NCI-H748 treated with DMSO at 0.1 percent for 48 hours (cell line): ENCODE measurements at places on chromosomes 11 and 22.

DNA sequence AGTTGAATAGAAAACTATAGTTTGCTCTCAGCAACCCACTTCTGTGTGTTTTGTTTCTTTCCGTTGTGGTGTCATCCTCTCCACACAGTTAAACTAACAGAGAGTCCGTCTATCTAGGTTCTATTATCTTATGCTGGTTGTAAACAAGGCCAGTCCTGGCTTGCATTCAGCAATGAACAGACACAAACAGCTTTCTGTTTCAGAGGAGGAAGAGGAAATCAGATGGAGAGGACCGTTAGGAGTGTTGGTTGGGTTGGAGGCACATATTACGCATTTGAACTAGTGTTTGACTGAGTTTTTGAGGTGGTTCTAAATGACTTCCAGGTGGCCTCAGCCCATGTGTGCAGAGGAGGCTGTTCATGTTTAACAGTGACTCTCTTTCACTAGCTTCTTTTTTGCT, 129.5 kb upstream of the SORL1-AS1 start:
- no peak for DNase-seq

DNA sequence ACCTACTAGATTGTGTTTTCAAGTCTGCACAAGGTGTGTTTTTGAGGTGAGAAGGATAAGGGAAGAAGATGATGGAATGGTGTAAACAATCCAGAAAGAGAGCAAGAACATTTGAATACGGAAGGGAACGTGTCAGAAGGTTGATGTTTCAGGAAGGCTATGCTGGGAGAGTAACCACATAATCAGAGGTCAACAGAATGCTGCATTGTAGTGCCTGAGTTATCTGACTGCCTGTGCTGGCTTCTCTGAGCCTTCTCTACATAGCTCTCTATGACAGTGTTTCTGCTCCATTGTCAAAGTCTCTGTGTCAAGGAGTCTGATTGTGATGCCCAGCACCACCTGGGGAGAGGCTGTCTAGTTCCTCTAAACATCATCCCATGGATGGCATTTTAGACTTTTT, 74.1 kb downstream of the CYB5R2 start:
- no peak for DNase-seq

GRCh38 chr22:36470994-36471331, 10.5 kb downstream of the TXN2 start:
- no peak for DNase-seq

GRCh38 chr11:94201004-94201465, 72.4 kb downstream of the PANX1 start:
- DNase-seq, result no peak

GRCh38 chr11:75476739-75477613, 44.0 kb upstream of the KLHL35 start:
- no peak for DNase-seq

GRCh38 chr22:44422746-44423380, 75.2 kb downstream of the RTL6 start:
- DNase-seq, result no peak

GRCh38 chr22:45069925-45070324, 60.1 kb upstream of the PHF21B start:
- no peak for DNase-seq

DNA sequence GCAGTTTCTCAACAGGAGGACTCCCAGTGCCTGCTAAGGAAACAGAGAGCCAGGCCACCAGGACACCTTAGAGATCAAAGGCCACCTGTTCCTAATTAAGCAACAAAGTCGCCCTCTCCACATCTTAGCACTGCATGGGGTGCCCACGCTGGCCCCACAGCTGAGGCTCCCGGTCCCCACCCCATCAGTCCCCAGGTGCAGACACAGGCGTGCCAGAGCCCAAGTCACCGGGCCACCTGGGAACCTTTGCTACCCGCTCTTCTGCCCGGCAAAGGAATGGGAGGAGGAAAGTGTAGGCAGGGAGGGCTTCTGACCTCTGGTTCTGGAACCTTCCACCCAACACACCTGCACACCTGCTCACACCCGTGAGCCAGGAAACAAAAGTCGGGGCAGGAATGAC, 85.5 kb upstream of the PRR5 start:
- DNase-seq, result no peak

DNA sequence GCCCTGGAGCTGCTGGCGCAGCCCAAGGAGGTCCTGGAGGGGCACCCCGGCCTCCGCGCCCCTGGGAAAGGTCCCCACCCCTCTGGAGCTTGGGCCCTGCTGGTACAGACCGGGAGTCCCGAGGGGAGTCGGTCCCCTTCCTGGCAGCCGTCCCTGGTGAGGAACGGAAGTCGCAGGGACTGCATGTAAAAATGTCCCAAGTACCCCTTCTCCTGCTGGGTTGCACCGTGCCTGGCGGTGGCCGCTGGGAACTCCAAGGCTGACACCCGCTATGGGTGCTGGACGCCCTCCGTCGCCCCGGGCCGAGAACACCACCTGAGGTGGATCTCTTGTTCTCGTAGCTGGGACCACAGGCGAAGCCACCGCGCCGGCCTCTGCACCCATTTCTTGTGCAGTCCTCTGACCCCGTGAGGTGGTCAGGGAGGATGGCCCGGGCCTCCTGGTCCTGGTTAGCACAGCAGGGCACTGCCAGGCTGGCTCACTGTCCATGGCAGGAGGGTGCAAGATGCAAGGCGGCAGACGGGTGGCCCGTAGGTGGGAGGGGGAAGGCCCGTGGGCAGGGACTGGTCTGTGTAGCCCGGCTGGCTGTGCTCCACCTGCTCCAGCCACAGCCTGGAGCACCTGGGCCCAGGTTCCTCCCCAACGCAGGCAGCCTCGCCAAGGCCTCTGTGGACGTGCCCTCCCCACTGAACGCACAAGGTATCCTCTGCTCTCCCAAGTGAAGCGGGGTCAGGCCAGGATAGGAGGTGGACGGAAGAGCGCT, 165.2 kb downstream of the IGLL1 start:
- DNase-seq, result no peak

DNA sequence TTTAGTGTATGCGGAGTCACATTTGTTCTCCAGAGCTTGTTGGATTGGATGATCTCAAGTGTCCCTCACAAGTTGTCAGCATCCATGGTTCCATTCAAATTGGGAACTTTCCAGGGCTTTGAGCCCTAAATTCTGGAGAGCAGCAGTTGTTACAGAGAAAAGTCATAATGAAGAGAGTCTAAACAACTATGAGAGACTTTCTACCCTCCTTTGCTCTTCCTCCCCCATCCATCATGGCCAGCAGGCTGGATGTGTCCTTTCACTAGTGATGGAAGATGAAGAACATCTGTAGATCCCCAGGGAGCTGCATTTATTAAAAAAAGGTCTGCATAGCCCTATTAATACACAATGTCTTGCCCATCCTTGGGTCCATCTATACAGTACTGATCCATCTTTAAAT, 129.6 kb upstream of the TIMP3 start:
- no peak for DNase-seq

GRCh38 chr11:36095716-36096115, 151.9 kb downstream of the LDLRAD3 start:
- no peak for DNase-seq

DNA sequence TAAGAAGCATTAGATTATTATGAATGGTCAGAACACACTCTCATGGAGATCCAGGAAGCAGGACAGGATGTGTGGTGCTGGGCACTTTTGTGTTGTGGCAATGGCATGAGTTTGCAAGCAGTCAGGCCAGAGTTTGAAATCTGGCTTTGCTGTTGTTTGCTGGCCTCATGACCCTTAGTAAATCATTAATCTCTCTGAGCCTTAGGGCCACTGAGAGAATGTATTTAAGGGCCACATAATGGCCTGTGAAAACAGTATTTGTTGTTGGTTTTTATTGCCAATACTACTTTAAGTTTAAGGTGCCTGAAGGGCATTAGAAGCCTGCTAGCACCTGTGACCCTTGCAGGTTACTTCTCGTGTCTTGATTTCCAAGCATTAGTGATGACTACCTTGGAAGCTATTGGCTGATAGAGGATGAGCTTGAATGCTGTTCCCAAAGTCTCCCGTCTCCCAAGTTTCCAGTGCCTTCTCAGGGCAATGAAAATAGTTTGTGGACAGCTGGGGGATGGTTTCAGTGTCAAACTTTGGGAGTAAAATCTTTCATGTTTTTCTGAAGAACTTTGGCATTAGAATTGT, 24.6 kb downstream of the STIM1 start:
- no peak for DNase-seq

DNA sequence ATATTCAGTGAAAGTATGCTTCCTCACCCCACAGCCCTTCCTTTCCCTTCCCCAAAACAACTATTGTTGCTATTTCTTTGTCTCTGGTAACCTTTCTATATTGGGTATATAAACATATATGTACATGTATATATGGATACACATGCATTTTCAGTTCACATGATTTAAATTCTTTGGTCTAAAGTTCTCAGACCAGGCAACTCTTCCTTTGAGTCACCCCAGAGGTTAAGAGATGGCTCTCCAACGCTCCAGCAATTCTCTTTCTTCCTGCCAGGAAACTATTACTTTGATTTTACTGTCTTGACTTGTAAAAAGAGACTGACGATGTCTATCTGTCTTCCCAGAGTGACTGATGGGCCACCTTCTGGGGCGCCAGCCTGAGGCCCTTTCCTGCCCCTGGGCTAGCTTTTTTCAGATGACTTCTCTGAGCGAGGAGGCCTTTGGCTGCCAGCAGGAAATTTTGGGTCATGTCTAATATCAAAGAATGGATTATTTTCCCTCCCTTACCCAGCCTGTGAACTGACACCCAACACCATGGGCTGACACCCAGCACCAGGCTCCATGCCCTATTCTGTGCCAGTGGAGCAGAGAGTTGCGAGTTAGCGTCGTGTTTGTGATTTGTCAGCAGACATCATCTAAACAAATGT, 14.4 kb upstream of the ST3GAL4 start:
- DNase-seq, result no peak

DNA sequence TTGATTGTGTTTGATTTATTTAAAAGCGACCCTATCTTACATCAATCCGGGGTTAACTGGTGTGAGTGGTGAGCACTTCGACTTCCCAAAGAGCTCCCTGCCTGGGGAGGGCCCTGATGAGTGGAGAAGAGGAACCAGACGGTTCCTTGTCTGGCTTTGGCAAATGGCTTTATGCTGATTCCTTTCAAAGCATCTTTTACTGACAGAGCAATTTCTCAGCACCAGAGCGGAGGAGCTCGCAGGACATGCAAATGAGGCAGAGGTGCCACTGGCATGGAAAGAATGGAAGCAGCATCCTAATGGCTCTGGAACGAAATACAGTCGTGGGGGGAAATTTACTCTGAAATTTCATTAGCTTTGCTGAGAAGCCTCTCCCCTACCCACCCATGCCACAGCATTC, 410.9 kb upstream of the B3GAT1 start:
- DNase-seq, result no peak

GRCh38 chr11:123338997-123339752, 90.9 kb upstream of the GRAMD1B start:
- no peak for DNase-seq

GRCh38 chr11:6556139-6556949, 47.1 kb downstream of the RRP8 start:
- no peak for DNase-seq

- no peak for DNase-seq
These were observed 61.8 kb downstream of the FBLN1 start for GRCh38 chr22:45564349-45565030.

GRCh38 chr11:35311331-35311730, 108.0 kb downstream of the SLC1A2 start:
- DNase-seq, result no peak

DNA sequence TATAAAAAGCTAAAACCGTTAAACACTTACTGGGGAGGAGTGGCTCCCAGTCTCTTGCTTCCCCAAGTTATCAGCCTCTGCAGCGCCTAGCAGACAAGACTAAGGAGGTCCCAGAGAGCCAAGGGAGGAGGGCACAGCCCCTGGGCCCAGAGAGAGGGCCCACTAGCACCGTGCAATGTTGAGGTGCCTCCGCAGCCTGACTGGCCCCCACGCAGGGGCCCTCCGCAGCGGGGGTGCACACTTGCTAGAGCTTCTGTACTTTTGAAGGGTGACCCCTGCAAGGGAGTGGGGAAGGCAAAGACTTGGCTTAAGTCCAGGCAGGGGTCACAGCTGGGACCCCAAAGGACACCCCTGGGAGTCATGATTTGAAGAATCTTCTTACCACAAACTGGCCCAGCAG, 98.0 kb downstream of the ADAMTS15 start:
- DNase-seq, result no peak

GRCh38 chr11:99376463-99376862, 355.7 kb downstream of the CNTN5 start:
- DNase-seq, result no peak

DNA sequence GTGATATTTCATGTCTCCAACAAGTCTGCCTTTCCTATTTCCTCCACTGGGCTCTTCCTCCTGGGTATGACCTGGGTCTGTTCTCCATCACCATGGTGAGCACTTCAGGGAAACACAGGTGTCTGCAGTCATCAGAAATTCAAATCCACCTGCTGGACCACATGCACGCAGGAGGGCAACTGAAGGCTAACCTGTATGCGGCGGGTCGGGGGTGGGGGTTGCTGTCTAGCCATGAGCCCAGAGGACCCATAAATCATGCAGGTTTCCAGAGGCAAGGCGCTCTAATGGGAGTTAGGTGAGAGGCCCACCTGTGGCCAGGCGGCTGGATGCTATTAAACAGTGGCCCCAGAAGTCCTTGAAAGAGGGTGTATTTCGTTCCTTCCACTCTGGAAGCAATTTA, 11.1 kb upstream of the PAMR1 start:
- DNase-seq, result no peak

- DNase-seq, result peak; percentile 70
These were observed 29.1 kb upstream of the BIRC3 start for GRCh38 chr11:102287964-102288724.

- DNase-seq, result no peak
These were observed 49.9 kb downstream of the ZNRF3 start for GRCh38 chr22:28933321-28933720.

GRCh38 chr11:64864135-64864472, 14.3 kb downstream of the EHD1 start:
- DNase-seq, result no peak

DNA sequence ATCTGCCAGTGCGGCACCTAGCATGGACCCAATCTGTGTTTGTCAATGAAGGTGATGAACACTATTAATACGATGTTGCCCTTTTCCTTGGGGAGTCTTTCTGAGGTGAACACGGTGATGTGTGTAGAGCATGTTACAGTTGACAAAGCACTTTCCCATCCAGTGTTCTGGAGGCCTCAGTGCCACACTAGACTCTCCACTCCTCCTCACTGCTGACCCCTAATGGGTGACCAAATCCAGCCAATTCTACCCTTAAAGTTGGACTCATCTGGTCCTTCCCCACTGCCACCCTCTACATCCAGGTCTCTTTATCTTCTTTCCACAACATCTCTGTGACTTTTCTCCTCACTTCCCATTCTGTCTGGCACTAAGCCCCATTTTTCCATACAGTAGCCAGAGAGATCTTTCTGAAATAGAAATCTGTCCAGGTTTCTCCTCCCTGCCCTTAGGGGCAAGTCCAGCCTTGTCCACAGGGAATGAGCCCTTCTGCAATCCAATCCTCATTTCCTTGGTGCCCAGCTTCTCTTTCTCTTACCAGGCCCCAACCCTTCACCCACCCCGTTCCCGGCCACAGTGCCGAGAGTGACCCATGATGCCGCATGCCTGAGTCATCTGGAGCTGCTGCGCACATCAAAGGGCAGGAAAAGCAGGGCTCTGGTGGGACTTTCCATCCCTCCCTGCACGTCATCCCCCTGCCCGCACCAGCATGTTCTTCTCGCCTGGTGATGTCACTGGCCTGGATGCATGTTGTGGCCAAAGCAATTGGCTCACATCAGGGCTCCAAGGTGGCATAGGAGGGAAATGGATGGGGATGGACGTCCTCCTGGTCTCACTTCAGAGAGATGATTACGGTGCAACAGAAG, 64.2 kb downstream of the RASSF10 start:
- DNase-seq, result no peak

GRCh38 chr11:77087723-77088225, 14.9 kb upstream of the OMP start:
- no peak for DNase-seq
